Cardiac septum (tissue), 1 donor: ENCODE measurements at places on chromosomes 16 and 17.

DNA sequence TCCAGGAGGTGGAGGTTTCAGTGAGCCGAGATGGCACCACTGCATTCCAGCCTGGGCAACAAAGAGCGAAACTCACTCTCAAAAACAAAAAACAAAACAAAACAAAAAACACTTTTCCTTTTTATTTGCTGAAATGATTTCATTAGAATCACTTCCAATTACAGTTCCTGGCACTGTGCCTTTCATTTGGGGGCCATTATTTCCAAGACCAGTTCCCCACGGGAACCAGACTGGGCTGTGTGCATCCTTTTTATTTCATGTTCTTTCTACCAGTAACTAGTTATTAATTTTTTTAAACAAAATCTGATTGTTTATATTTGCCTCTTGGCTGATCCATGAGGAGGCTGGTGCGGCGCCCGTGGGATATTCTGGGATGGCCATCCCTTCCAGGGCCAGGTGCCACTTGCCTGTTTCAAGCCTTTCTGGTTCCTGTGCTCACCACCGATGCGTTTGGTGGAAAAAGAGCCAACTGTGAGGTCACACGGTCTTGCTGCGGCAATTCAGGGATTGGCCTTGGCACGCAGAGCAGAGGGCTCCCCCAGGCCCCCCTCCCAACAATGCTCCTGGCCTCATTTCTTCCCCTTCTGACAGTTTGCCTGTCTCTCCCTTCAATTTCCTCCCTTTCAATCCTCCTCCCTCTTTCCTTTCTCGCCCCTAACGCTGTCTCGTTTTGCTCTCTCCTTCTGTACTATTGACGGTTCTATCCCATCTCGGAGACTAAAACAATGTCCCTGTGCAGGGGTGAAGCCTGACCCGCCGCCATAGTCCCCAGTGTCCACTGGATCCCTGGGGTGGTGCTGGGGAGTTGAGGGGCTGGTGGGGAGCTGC, 13.4 kb downstream of the UBALD1 start:
- DNase-seq, result no peak

DNA sequence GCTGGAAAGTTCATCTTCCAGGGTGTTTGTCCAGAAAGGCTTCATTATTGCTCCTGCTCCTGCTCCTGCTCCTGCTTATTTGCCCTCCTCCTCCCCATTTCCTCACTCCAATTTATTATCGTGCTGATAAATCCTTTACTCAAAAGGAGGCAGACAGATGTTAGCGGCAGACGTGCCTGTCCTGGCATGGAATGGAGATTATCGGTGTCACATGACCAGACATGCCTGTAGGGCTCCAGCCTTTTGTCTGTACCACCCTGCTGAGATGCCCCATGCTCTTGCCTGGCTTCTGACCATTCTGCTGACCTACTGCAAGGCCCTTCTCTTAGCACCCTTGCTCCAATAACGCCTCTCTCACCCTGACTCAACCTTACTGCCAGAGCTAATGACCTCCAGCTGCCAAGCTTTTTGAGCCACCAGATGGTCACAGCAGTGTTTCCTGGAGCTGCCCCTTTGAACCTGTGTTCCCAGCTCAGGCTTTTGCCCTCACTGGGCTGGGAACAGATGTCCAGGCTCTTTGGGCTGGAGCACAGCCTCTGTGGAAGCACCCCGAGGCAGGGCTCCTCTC, 12.8 kb downstream of the DNAH9 start:
- no peak for DNase-seq

- no peak for DNase-seq
These were observed 366.1 kb downstream of the XYLT1 start for GRCh38 chr16:17104654-17105053.

GRCh38 chr17:69143151-69143550, 1.5 kb upstream of the ABCA6 start:
- no peak for DNase-seq

GRCh38 chr17:29772981-29773380, 150.3 kb upstream of the CORO6 start:
- no peak for DNase-seq

GRCh38 chr17:81142301-81143199, 22.8 kb upstream of the PVALEF start:
- peak; percentile 87 for DNase-seq

DNA sequence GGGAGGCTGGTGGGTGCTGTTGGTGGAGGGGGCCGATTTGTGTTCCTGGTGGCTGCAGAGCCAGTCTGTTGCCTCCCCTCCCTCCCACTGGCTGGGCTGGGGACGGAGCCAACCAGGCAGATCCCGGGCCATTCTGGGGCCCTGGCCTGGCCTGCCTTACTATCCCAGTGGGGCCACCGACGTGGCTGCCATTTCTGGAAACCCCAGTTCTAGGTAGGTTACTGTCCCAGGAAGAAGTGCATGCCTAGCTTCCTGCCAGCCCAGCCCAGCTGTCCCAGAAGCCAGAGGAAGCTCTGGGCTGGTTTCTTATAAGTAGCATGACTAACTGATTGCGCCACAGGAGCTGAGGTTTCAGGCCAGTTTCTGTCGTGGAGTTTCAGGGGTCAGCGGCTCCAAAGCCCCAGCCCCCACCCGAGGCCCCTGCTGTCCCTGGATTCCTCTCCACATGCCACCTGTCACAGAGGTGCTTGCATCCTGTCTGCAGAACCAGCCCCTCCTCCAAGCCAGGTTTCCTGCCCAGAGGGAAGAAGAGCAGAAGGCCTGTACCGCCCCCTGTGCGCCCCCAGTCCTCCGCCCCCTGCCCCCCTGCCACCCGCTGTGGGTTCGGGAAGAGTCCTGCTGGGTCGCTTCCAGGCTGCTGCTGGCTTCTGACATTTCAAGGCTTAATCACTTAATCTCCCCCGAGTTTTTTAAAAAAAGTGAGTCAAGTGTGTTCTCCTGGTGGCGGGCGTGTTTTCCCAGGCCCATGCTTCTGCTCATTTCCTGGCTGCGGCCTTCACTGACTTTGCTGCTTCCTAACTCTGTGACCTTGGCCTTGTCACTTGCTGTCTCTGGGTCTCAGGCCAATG, 13.2 kb downstream of the IL4R start:
- DNase-seq, result peak; percentile 90

- DNase-seq, result peak; percentile 84
These were observed 12.6 kb downstream of the ZBTB4 start for GRCh38 chr17:7466639-7467341.
